Activated naive CD8-positive, alpha-beta T cell treated with anti-CD3 and anti-CD28 coated beads, Interleukin-2, amount 10 ng/mL, durations not matched to agents 7 days and 5 days (primary cell): ENCODE measurements at places on chromosomes 4 and X. TPM values are rescaled to one million over a fixed set of nuclear protein-coding genes. Genes with fewer than 3 reads are reported as not detected.

The CENPU gene
- 46.0 TPM for total RNA-seq

The CT47A7 gene
- total RNA-seq: not detected

The MAGEC2 gene
- not detected for total RNA-seq

The DMD gene
- total RNA-seq: not detected

The PSAPL1 gene
- total RNA-seq: not detected
